HuH-7.5 (cell line): ENCODE measurements at places on chromosomes 11 and 22.

GRCh38 chr22:19656541-19657251 lies 57.6 kb upstream of the SEPTIN5 start:
- no peak for DNase-seq

DNA sequence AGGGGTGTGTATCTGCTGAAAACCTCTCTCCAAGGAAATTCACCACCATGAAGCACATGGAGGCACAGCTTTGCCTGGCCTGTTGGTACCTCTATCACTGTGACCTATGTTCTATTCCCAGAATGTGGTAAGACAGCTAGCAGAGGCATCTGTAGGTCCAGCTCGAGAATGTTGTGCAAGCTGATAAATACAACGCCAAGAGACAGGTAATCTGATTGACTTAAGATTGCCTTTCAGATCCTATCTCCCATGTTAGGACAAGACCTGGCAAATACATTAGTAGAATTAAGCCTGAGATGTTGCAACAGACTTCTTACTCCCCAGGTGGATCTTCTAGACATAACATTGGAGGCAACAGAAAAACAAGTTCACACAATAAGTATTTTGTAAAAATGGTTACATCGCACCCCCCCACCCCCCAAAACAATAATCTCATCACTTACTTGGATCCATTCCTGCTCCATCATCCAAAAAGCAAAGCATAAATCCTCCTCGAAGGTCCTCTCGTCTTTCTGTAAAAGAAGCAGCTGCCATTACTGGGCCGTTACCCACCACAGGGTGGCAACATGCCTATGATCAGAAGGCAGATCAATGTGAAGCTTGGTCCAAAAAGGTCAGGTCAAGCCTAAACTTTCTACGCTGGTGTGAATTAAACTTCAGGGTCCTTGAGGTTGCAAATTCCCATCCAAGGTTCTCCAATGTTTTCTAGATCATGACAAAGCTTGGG lies 18.5 kb downstream of the MORC2 start:
- no peak for DNase-seq

- no peak for DNase-seq
Measured at GRCh38 chr22:23285734-23286133, 105.4 kb downstream of the BCR start.

- DNase-seq = no peak
Measured at GRCh38 chr11:1926156-1927025, 6.9 kb downstream of the TNNT3 start.

- no peak for DNase-seq
Measured at GRCh38 chr22:49365191-49365837, 462.4 kb downstream of the BRD1 start.

DNA sequence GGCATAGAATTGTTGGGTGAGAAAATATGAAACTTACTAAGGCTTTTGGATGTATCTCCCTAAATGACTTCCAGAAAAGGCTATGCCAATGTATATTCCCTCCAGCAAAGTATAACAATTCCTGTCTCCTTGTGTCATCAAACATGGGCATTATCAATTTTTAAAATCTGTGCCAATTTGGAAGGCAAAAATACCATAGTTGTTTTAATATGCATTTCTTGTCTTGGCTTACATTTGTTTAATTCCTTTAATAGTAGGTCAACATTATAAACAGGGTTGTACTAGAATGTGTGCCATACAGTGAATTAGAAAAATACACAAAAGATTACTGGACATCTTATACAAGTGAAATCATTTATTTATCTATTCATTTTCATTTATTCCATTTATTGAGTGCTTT lies 41.6 kb downstream of the DCUN1D5 start:
- DNase-seq = no peak

GRCh38 chr11:43852057-43852636 lies 28.5 kb upstream of the ALKBH3 start:
- DNase-seq = peak; percentile 21

DNA sequence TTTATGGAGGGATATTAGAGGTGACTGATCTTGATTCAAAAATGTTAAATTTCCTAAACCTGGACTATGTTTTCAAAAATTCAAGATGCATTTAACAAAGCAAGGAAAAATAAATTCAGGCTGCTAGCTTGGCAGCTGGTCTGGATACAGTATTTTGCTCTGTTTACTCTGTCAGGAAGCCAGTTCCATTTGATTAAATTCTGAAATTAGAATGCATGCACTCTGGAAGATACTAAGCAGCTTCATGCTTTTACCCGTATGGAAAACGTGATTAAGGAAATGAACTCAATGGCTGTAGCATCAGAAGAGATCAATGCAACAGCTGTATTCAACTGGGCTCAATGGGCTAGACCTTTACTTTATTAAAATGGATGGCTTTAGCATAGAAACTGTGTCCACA lies 14.2 kb downstream of the C11orf71 start:
- DNase-seq = no peak

DNA sequence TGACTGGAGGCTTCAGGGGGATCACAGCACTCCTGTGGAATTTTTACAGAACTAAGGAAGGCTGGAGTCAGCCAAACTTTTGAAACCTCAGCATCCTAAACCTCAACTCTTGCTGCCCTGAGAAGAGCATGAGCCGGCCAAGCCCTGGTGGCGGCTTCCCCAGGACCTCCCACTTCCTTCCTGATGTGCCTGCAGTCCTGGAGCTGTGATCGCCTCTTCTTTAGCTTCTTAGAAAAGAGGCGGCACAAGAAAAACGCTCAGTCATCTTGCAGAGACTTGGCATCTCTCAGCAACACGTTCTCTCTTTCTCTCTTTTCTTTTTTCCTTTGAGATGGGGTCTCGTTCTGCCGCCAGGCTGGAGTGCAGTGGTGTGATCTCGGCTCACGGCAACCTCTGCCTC lies 40.4 kb upstream of the AMPD3 start:
- DNase-seq = no peak

- peak; percentile 59 for DNase-seq
Measured at GRCh38 chr11:12288212-12288930, 89.0 kb upstream of the PARVA start.

DNA sequence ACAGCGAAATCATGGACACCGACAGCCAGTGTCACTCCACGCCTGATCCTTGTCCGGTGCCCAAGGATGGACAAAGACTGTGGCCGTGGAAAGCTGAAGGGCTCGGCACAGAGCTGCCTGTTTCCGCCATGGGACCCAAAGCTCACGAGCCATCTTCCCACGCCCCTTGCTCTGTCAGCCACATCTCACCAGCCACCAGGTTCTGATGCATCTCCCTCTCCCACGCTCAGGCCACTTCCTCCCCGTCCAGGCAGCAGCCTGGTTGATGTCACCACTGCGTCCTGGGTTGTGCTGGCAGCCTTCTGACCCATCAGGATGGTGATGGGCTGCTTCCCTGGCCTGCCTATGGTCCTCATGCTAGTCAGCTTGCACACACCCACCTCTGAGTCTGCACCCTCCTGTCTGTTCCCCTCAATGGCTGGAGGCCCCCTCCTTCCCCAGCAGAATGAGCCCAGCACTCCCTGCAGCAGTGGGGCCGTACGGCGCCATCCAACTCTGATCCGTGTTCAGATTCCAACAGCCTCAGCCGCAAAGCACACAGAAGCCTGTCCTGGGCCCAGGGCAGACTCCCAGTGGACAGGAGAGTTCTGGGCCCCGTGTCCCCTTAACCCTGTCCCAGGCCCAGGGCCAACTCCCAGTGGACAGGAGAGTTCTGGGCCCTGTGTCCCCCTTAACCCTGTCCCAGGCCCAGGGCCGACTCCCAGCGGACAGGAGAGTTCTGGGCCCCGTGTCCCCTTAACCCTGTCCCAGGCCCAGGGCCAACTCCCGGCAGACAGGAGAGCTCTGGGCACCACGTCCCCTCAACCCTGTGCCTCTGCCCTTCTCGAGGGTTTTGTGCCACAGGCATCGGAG lies 259.5 kb downstream of the BRD1 start:
- DNase-seq = no peak

DNA sequence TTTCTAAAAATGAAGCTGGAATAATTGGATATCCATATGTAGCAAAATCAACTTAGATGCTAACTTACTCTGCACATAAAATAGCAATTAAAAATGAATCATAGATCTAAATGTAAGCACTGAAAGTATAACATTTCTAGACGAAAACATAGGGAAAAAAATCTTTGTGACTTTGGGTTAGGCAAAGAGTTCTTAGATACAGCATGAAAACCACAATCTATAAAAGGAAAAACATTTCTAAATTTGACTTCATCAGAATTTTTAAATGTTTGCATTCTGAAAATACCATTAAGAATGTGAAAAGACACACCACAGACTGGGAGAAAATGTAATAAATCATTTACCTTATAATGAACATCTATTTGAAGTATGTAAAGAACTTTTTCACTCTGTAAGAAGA lies 128.8 kb downstream of the APIP start:
- DNase-seq = no peak

DNA sequence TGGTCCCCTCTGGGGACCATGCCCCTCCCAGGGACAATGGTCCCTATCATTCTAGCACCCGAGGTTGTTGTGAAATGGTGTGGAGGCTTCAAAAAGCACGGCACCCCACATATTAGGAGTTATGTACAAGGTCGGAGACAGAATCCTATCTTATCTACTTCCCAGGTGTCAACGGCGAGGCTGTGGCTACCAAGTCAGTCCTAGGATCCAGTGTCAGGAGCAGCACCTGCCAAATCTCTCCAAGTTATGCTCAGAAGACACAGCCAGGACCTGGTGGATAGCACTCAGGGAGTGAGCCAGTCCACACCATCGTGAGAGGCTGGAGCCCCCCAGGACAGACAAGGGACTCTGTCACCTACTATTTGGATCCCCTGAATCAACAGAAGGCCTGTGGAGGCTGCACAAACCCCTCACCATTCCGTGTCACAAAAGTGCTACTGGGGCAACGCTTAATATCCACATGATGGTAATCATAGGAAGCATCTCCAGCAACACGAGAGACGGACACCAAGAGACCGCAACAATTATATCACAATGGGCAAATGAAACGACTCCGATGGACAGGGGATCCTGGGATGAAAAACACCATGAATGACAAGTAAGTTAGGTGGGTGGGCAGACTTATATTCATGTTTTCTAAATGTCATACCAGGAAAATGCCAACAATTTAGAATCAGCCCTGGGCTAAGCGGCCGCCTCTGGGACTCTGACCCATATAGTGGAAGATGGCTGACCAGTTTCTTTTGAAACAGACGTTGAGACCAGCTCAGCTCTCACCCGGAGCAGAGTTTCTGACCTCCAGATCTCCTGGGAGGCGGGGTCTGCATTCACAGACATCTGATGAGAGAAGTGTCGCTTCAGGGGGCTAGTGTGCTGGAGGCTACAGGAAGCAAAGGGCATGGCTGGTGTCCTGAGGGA lies 108.4 kb downstream of the MED15 start:
- DNase-seq = no peak

DNA sequence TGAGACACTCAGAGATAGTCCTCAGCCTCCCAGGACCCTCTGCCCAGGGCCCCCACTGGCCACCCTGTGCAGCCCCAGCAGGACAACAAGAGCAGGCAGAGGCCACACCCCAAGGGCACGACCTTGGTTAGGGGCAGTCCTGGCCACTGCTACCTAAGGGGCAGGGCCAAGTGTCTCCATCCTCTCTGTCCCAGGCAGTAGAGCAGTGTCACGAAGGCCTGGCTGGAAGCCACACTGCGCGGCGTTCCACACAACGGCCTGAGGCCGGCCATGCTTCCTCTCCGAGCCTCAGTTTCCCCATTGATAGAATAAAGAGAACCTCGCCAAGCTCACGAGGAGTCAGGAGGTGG lies 1074.3 kb downstream of the BRD1 start:
- DNase-seq = no peak

- DNase-seq = no peak
Measured at GRCh38 chr11:123250892-123251656, 56.0 kb upstream of the CLMP start.

DNA sequence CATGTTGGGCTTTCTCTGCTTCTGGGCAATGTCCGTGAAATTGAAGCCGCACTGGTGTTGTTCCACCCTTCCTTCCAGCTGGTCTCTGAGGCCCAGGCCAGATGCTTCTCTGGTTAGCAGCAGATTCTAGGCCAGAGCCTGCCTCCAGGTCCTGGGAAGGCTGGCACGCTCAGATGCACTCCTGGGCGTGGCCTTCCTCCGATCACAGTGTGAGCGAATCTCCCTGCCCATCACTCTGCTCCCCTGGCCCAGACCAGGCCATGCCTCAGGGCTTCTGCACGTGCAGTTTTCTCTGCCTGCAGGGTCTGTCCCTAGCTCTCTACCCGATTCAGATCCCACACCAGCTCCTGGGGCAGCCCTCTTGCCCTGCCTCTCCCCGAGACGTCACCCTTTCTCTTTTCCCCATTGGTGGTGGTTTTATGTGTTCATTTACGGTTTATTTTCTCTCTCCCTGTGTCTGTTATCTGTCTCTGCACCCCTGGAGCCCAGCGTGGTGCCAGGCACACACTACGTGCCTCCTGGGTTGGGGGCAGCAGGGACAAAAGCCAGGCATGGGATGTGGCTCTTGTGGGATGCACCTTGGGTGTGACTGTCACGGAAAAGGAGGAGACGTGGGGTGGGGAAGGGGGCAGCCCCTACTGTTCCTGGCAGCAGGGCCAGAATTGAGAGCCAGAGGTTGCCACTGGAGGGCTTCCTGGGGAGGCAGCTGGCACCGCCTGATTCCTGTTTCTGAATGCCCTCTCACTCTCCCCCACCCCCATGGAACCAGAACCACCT lies 66.0 kb downstream of the KCNQ1 start:
- no peak for DNase-seq

- peak; percentile 33 for DNase-seq
Measured at GRCh38 chr11:45580399-45580798, 85.0 kb downstream of the CHST1 start.

GRCh38 chr11:90476442-90477007 lies 253.7 kb upstream of the CHORDC1 start:
- no peak for DNase-seq

DNA sequence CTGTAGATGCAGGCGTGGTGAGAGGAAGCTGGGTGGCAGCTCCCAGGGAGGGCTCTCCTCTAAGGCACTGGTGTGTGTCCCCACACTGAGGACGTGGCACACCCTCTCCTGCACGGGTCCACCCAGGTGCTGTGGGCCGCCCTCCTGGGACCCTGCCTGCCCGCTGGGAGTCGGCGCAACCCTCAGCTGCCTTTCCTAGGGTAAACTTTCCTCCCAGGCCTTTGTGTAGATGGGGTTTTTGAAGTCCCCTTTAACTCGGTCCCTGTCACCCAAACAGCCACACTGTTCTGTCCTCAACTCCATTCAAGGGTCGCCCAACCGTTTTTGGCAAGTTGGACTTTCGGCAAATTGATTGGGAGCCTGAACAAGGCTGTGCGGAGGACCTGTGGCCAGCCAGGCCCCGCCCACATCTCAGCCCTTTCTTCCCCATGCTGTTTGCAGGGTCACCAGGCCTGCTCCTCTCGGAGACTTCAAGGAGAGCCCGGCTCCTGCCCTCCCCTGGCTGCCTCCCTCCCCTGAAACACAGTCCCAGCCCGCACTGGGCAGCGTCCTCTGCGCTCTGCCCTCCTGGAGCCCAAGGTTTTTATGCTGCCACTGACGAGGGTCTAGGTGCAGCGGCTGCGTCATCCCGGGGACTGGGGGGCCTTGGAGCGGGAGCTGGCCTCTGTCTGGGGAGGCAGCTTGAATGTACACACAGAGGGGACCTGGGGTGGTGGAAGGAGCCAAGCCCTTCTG lies 1126.2 kb downstream of the BRD1 start:
- DNase-seq = no peak

GRCh38 chr11:95514416-95515110 lies 275.0 kb downstream of the FAM76B start:
- no peak for DNase-seq

GRCh38 chr11:69351460-69351859 lies 57.5 kb downstream of the MYEOV start:
- DNase-seq = no peak
